ENCODE measurements at places on chromosomes 16 and 17. TPM values are rescaled to one million over a fixed set of nuclear protein-coding genes. Genes with fewer than 3 reads are reported as not detected.

The C16orf46 gene
- total RNA-seq, result 1.5 TPM

The OR4D1 gene
- total RNA-seq, result 0.11 TPM

The C17orf50 gene
- not detected for total RNA-seq

The NPIPB2 gene
- 19.7 TPM for total RNA-seq

The FKBP10 gene
- 408 TPM for total RNA-seq

The ELOB gene
- 287 TPM for total RNA-seq

- no peak for DNase-seq
Observed at GRCh38 chr16:24490866-24491265, 48.5 kb upstream of the RBBP6 start.

GRCh38 chr16:71263582-71263981, 25.6 kb downstream of the CMTR2 start:
- no peak for DNase-seq

DNA sequence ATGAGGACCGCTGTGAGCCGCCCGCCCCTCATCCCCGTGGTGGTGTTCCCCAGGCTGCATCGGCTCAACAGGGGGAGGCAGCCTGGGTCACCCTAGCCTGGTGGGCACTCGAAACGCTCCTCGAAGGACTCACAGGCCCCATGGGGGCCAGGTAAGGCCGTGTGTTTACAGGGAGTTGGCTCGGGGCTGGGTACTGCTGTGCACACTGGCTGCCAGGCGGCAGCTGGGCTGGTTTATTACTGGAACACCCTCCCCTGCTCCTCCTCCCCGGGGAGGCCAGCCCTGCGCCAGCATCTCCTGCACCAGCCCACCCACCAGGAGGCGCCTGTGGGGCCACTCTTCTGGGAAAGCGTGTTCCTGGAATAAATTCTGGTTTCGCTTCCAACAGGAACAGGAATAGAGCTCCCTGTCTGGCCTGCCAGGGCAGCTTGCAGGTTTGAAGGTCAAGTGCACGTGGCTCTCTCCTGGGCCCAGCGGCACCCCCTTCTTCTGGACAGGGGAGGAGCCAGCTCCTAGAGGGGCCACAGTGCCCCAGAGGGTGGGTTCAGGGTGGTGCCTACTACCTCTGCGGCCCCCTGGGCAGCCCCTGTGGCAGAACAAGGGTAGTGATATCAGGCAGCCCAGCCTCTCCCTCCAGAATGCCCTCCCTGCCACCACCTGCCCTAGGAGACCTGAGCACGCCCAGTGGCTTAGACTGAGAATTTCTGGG, 11.3 kb downstream of the MCRIP1 start:
- no peak for DNase-seq

- DNase-seq, result no peak
Observed at GRCh38 chr17:59607817-59608403, 11.8 kb upstream of the CLTC start.

DNA sequence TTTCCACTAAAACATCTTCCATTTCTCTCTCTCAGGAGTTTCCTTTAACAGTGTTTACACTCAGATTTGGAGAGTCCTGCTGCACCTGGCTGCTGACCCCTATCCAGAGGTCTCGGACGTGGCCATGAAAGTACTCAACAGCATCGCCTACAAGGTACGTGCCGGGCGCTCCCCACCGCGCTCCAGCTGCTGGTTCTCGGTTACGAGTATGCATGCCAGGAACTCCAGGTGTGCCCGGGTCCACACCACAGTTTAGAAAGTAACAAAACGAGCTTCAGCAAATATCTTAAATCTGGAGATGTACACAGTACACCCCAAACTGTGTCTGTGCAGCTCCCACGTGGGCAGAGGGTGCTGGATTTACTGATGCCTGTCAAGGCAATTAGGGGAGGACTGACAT, 82.9 kb upstream of the CHMP6 start:
- no peak for DNase-seq

- DNase-seq, result no peak
Observed at GRCh38 chr16:83681381-83681956, 126.3 kb upstream of the HSBP1 start.

- DNase-seq, result no peak
Observed at GRCh38 chr16:31134625-31135534, 647 bp downstream of the PRSS8 start.

DNA sequence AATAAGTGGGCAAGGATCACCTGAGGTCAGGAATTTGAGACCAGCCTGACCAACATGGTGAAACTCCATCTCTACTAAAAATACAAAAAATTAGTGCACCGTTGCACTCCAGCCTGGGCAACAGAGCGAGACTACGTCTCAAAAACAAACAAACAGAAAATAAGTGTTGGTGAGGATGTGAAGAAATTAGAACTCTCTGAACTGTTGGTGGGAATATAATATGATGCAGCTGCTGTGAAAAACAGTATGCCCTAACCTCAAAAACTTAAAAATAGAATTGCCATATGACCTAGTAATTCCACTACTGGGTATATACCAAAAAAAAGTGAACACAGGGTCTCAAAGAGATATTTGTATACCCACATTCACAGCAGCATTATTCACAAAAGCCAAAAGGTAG, 26.1 kb downstream of the GLG1 start:
- DNase-seq, result no peak

DNA sequence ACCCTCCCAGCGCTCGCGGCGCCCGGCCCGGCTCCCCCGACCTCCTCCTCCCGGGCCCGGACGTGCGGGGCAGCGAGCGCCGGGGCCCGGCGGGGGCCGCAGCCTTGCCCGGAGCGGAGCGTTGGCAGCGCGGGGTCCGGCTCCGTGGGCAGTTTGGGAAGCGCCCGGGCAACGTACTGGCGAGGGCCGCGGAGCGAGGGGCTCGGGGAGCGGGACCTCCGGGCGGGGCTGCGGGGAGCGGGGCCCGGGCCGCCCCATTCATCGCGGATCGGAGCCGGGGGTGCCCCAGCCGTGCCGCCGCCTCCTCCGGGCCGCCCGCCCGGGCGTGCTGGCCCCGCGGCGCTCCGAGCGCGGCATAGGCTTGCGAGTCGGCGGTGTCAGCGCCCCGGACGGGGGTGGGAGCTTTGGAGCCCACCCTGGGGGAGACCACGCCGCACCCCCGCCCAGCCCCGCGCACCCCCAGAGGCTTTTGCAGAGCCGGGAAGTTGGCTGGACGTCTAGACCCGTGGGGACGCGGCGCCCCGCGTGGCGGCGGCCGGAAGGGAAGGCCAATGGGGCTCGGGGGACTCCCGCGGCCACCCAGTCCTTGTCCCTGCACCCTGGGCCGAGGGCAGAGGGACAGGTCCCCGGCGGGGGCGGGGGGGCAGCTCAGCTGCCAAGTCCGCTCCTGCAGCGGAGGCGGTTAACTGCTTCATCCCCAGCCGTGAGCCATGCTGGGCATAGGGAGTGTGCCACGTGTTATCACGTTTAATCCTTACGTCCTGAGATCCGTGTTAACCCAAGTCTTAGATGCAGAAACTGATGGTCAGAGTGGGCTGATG, 852 bp downstream of the ZNF469 start:
- DNase-seq, result no peak

DNA sequence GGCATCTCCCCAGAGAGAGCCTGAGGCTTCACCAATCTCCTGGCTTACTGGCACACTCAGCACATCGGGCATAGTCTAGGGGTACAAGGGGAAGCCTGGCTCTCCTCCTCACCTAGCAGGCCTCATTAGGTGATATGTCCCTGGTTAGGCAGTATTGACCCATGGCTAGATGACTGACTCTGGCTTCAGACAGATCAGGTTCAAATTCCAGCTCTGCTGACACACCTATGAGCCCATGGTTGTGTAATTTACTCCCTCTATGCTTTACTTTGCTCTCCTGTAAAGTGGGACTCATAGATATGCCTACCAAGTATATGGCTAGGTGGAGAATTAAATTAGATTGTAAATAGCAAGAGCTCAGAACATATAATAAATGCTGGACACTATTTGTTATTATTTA, 157.3 kb upstream of the IRX3 start:
- no peak for DNase-seq

DNA sequence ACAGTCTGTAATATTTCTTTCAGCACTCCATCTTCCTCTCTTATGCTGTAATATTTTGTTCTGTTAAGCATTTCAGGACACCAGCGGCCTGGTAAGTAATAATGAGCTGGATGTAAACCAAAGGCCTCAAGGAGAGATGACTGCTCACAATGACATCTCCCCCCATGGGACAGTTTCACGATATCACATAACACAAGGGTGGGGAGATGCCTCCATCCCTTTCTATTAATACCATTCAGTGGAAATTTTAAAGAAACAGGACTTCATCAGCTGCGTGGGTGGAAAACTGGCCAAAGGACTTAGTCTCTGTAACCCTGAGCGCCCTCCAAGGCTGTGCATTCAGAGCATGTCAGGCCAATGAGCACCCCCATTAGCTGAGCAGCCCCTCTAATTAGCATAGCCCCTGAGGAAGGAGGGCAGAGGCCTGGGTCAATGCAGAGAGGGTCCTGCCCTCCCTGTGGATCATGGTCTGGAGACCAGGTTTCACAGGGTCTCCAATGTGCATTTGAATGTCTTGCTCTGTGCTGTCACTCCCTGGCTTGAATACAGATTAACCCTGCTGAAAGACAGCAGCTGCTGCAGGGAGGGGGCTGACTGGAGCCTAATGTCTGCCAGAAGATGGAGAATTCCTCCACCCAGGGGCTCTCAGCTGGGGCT, 156.4 kb downstream of the HS3ST2 start:
- DNase-seq, result peak; percentile 72

GRCh38 chr16:64907844-64908243, 214.0 kb downstream of the CDH11 start:
- DNase-seq, result no peak

DNA sequence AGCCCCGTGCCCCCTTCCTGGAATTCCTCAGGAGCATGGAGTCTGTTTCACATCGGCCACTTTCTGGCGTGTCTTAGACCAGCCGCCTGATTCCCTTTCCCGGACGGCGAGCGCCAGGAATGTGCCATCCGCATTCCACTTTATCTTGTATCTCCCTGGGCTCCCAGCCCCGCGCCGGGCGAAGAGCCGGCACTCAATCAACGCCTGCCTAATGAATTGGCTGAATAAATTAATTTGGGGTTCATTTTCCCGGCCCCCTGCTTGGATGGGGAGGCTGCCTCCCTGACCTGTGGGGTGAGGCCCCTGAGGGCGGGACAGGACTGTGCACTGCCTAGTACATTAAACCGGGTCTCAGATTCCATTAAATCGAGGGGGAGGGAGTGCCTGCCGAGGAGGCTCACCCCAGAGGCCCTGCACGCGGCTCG, 282.3 kb upstream of the TNRC6C start:
- DNase-seq, result no peak

DNA sequence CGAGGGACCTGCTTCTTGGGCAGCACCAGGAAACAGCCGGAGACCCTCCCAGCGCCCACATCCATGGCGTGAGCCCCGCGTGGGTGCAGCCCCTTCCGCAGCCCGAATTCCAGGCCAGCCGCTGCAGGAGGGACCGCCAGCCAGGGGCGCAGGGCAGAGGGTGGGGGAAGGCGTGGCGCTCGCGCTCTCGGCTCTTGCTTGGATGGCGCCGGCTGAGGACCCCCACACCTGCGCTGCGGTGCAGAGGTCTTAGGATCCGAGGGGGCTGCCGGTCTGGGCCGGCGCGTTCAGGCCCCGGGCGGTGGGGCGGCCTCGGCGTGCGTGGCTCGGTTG, 28.8 kb downstream of the ACTG1 start:
- no peak for DNase-seq

All from osteocyte (in vitro differentiated cells).